Stimulated activated CD4-positive, alpha-beta T cell treated with anti-CD3 and anti-CD28 coated beads, Interleukin-12 subunit alpha, Interleukin-12 subunit beta, amount 100 ng/mL, for 4 hours (primary cell): ENCODE measurements at places on chromosomes 1 and 21.

DNA sequence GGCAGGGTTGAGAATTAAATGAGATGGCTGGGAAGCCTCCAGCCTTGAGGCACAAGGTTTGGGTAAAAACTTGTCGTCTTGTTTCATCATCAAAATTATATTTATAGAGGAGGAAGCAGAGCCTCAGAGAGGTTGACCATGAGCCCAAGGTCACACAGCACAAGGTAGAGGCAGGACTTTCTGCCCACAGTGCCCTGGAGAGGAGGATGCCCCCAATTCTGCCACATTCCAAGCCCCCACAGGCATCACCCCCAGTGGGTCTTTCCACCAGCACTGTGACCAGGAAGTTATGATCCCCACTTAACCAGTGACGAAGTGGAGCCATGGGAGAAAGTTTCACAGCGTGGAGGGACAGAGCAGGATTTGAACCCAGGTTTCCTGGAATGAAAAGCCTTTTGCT lies 400.0 kb downstream of the MATN1 start:
- no peak for DNase-seq

- DNase-seq, result no peak
Observed at GRCh38 chr1:204196068-204196795, at the start of gene KISS1. TSS of gene KISS1 (minus strand) at chr1:204196491. CDS start at chr1:204192876, 3,615 bp downstream.

- no peak for DNase-seq
Observed at GRCh38 chr1:59159557-59160203, 137.2 kb upstream of the FGGY start.

- no peak for DNase-seq
Observed at GRCh38 chr1:219682788-219683187, 69.9 kb upstream of the ZC3H11B start.

DNA sequence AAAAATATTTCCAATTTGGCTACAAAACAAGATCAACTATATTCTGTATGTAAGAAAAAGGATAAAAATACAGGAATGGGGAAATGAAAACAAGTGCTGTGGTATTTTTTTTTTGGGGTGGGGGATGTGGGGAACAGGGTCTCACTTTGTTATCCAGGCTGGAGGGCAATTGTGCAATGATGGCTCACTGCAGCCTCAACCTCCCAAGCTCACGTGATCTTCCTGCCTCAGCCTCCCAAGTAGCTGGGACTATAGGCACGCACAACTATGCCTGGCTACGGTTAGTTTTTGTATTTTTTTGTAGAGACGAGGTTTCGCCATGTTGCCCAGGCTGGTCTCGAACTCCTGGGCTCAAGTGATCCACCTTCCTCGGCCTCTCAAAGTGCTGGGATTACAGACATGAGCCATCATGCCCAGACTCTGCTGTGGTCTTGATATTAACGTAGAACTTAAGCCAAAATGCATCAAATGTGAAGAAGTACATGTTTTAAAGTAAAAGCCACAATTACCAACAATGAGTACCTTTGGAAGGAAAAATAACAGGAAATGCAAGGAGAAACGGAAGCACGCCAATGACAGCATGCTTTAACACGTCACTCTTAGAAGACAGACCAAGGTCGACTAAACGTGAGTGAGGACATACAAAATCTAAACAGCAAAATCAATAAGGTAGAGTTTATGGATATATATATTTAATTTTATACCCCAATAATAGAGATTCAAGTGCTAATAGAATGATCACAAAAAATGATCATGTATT lies 8.8 kb upstream of the ABCB10 start:
- no peak for DNase-seq

DNA sequence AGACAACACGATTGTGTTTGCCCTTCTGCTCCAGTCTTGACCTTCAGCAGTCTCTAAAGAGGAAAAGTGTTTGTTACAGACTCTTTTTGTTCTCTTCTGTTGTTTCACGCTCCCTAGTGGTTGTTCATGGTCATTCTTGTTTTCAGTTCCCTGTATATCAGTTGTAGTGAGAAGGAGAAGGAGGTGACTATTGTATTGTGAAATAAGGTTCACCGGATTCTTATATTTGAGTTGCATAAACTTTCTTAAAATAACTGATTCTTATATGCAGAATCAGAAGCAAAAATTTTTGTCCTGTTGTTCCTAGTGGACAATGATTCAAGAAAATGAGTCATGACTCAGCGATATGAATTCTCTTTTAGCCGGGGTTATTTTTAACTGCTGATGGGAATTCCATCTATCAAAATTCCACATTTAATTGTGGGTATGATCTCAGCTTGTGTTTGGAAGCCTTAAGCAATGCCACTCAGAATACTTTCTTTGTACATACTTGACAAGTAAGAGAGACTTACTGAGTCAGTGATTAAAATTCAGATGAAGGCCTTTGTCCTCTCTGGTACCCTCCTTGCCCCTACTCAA lies 152.2 kb downstream of the CLEC20A start:
- no peak for DNase-seq

- DNase-seq, result no peak
Observed at GRCh38 chr1:162943622-162944021, 82.6 kb upstream of the CCDC190 start.

GRCh38 chr1:224051086-224051406 lies 62.9 kb upstream of the FBXO28 start:
- no peak for DNase-seq

- DNase-seq, result peak; percentile 58
Observed at GRCh38 chr1:3312898-3313575, 141.4 kb upstream of the ARHGEF16 start.

GRCh38 chr1:163703794-163704193 lies 382.0 kb downstream of the NUF2 start:
- no peak for DNase-seq

DNA sequence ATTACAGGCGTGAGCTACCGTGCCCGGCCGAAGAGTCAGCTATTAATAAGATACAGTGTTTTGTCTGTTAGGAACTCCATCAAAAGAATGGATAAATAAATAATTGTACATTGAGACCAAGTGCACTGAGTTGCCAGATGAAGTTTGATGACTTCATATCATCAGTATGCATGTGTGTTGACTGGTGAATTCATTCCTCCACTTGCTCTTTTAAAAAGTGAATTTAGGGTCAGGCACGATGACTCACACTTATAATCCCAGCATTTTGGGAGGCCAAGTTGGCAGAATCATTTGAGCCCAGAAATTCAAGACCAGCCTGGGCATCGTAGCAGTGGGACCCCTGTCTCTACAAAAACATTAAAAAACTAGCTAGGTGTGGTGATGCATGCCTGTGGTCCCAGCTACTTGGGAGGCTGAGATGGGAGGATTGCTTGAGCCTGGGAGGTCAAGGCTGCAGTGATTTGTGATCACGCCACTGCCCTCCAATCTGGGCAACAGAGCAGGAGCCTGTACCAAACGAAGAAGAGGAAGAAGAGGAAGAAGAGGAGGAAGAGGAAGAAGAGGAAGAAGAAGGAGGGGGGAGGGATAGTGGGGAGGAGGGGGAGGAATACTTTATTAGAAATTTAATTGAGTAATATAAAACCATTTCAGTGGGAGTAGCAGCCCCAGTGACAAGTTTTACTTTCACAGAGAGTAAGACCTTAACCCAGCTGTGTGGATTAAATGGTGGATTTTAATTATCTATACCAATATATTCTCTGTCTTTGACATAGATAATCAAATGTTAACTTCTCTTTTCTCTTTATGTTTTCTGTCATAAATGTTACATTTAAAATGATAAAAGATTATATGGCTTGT lies 74.9 kb downstream of the CCDC18 start:
- DNase-seq, result no peak
